NCI-H2227 treated with DMSO at 0.1 percent for 48 hours (cell line): ENCODE measurements at places on chromosomes 3 and 15.

GRCh38 chr15:92711457-92711831 is 55.9 kb upstream of the FAM174B start:
- DNase-seq: no peak

- no peak for DNase-seq
These were observed 212.1 kb upstream of the ROBO2 start for GRCh38 chr3:76827701-76828226.

DNA sequence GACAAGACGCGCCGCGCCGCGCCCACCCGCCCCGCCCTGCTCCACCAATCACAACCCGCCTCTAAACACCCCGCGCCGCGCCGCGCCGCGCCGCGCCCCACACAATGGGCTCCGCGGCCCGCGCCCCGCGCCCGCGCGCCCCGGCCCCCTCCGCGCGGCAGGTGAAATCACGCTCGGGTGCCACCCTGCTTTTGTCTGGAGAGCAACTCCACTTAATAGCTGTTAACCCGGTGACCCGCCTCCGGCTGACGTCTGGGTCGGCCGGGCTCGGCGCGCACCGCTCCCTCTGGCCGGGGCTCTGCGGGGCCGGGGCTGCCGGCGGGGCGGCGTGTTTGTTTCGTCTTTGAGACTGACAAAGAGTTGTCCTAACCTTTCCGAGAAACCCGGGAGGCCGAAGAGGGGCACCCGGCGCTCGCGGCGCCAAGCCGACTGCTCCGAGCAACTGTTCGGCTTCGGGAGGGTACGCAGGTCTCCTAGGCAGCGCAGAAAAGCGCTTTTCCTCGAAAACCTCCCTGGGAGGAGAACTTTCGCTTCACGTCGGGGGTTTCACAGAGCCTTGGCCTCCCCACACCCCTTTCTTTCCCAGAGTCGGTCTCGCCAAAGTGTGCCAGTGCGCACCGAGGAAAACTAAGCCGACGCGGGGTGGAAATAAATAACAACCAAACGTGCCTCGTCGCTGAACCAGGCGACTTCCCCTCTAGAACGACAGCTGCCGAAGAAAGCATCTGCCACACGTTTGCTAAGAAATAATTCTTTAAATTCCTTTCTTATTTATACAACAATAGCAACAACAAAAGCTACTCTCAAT is 518.4 kb downstream of the FOXP1 start:
- DNase-seq: no peak

DNA sequence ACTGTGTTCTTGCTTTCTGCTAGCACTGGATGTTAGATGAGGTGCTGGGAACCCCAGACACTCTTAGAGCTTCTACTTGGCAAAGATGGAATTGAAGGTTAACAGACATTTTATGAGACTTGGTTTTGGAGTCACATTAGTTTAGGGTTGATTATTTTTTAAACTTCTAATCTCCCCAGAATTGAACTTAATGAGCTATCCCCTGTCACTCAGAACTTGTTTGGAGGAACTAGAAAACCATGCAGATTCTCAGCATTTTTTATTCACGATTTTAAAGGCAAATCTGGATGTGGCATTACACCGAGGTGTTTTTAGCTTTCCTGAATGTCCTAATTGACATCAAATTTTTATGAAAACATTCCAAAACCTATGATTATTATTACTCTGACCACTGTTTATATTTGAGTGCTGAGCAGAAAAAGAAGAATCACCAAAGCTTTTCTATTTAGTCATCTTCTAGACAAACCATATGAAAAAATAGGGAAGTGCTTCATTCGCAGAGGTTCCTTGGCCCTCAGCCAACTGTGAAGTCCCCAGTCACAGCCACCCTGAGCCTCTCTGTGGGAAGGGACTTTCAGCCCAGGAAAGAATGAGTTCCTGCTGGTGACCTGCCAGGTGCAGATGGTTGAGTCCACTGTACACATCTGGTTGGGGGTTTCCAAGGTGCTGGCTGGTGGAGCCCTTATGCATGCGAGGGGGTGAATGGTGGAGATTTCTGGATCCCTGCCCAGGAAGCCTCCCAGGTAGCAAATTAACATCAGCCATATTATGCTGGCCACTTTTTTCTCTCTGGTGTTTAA is 196.0 kb upstream of the TOPAZ1 start:
- no peak for DNase-seq

DNA sequence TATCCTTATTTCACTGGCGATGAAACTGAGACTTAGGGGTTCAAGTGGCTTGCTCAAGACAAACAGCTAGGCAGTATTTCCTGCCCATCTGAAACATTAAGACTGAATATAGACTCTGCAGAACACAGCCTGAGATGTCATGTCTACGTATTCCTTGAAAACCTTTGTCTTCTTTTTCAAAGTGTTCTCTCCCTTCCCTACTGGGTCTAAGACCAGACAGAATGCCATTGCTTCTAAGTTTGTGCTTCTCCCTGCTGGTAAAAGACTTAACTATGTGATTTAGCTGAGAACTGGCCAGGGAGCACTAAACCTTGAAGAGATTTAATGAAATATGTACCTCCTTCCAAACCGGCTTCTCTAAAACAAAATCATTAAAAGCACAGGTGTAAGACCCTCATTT is 9.9 kb downstream of the BCL6 start:
- DNase-seq: no peak

GRCh38 chr3:157363393-157363792 is 73.3 kb upstream of the PTX3 start:
- no peak for DNase-seq

GRCh38 chr15:36965570-36966342 is 134.6 kb downstream of the MEIS2 start:
- DNase-seq: no peak

DNA sequence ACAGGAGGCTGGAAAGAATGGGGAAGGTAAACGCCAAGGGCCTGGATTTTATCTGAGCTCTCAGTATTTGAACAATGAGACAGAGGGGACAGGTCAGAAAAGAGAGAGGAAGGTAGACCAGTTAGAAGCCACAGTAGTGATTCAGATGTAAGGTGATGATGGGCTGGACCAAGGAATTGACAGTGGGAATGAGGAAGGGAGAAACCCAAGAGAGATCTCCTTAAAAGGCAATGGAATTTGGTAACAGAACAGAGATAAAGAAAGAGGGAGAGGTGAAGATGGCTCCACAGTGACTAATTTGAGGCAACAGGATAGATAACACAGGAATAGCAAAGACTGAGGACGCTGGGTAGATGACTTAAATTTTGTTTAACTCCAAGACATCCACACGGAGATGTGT is 11.4 kb upstream of the HEG1 start:
- no peak for DNase-seq

- DNase-seq: no peak
These were observed 66.0 kb downstream of the MESD start for GRCh38 chr15:80923668-80924067.

- DNase-seq: no peak
These were observed 768 bp upstream of the PDE12 start for GRCh38 chr3:57555306-57555705.

- no peak for DNase-seq
These were observed 89.3 kb downstream of the CHD2 start for GRCh38 chr15:92989470-92989869.

- no peak for DNase-seq
These were observed 643.4 kb upstream of the ARPP21 start for GRCh38 chr3:34995796-34996430.

GRCh38 chr3:100144255-100144866 is 30.1 kb upstream of the FILIP1L start:
- no peak for DNase-seq

DNA sequence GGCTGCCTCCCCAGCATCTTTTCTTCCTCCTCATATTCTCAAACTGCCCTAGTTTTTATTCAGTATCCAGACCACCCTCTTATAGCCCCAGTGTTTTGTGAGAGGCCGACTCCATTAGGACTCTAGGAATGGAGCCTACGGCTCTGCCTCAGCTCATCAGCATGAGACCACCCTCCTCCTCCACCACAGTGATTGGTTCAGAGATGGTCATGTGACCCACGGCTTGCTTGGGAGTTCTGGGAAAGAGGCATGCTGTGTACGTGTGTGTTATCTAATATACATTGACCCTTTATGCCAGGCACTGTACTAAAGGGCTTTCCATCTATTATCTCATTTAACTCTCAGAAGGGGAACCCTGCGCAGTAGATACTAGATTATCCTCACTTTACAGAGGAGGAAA is 17.8 kb upstream of the CMTM7 start:
- DNase-seq: no peak

DNA sequence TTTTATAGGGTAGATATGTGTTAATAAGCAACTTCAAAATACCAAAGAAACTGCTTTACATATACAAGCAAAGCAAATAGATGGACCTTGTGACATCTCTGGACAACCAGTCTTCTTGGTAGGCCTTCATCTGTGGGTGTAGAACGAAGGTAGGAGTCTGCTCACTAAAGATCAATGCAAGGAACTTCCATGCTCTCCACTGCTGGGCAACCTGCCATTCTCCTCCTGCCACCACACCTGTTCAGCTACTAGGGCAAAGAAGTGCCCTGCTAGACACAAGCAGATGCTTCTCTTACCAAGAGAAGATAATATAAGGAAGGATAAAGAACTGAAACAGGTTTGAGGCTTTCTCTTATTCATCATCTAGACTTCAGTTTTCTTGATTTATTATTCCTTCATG is 12.6 kb downstream of the PPARG start:
- no peak for DNase-seq

GRCh38 chr3:151877269-151877668 is 3.8 kb downstream of the SUCNR1 start:
- DNase-seq: no peak

GRCh38 chr3:124552224-124552623 is 178.0 kb upstream of the UMPS start:
- DNase-seq: no peak

- no peak for DNase-seq
These were observed 36.4 kb upstream of the TMEM45A start for GRCh38 chr3:100455841-100456550.

GRCh38 chr3:64268926-64269325 is 43.7 kb upstream of the PRICKLE2 start:
- DNase-seq: no peak

DNA sequence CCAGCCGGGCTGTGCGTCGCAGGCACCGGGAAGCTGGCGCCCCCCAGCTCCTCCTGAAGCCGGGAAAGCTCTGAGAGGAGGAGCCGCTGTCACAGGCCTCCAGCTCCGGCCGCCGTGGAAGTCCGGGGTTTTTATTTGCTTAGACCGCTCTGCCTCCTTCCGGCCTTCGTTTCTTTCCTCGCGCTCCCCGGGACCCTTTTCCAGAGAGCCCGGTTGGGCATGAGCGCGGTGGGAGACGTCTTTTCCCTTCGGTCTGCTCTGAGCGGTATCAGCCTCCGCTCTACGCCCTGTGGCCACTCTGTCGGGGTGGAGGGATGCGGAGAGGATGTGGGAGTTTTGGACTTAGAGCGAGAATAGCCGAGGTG is 559 bp downstream of the SENP5 start:
- DNase-seq: no peak

GRCh38 chr3:39140341-39140971 is 12.9 kb downstream of the CSRNP1 start:
- no peak for DNase-seq

- DNase-seq: no peak
These were observed 21.5 kb upstream of the ZBTB38 start for GRCh38 chr3:141346839-141347238.

DNA sequence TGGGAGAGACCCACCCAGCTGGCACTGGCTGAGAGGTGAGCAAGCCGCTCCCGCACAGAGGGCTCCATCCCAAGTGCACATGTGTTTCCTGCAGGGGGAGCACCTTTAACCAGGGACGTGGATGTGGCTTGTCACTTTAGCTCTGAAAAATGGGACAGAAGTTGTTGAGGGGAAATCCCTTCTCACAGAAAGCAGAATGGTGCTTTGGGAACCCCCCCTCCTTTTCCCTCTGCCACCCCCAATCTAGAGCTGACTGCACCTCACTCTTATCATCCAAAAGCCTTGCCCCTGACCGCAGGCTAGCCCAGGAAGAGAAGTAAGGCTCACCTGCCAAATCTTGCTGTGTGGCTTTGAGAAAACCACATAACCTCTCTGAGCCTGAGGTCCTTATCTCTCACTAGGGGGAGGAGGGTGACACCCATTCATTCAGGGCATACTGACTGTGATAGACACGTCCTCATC is 77.9 kb downstream of the RPN1 start:
- no peak for DNase-seq

GRCh38 chr3:75180235-75180944 is 483.7 kb upstream of the FRG2C start:
- no peak for DNase-seq

DNA sequence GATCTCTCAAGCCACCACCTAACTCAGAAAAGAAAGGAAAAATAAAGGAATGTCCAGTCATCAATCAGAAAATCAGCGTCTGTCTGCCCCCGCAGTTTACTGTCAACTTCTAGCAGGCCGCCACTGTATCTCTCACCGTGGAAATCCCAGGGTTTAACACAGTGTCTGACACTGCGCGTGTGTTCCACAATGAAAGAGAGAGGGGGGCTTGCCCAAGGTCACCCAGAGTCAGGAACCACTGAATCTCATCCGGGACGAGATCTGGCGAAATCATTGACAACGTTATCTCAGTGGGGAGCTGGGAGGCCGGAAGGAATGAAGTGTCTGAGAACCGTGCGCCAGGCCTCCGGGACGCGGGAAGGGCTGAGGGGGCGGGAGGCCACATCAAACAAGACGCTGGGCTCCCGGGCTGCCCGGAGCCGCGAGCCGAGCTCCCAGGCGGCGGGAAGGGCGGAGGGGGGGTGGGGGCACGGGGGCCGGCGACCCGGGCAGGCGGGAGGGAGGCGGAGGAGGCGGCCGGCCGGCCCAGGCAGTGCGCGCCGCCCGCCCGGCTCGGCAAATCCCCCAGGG is 2.2 kb upstream of the HES1 start:
- no peak for DNase-seq

- no peak for DNase-seq
These were observed 217.2 kb upstream of the UMPS start for GRCh38 chr3:124512881-124513609.
